ENCODE measurements at places on chromosomes 4 and X. TPM values are rescaled to one million over a fixed set of nuclear protein-coding genes. Genes with fewer than 3 reads are reported as not detected.

DNA sequence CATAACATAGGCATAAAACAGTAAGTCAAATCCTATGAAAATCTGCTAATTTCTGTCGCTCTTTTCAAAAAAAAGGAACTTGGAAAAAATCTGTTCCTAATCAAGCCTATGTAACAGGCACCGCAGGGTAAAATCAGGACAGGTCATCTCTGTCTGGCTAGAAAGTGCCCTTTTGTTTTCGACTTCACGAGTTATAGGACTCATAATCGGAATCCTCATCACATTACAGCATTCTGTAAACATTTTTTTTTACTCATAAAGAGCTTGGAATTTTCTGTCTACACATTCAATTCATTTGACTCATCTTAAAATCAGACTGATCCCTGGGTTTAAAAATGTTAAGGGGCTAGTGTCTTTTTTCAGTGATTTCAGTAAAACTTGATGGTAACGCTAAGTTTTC lies 181.7 kb upstream of the TBC1D9 start:
- no peak for DNase-seq

GRCh38 chr4:23276076-23276475 lies 583.3 kb downstream of the GBA3 start:
- DNase-seq = no peak

DNA sequence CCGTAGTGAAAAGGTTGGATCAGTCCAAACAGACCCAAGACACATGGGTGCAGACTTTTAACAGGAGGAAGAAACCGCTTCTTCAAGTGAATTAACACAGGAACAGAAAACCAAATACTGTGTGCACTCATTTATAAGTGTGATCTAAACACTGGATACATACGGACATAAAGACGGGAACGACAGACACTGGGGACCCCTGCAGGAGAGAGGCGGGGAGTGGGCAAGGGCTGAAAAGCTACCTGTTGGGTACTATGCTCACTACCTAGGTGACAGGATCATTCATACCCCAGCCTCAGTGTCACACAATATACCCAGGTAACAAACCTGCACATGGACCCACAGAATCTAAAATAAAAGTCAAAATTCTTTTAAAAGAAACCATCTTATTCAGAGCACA lies 326.0 kb upstream of the NOCT start:
- no peak for DNase-seq

The MAGT1 gene
- polyA plus RNA-seq = 14.9 TPM
